ENCODE measurements at places on chromosomes 3 and 15. TPM values are rescaled to one million over a fixed set of nuclear protein-coding genes. Genes with fewer than 3 reads are reported as not detected.

- peak; percentile 63 for DNase-seq
Observed at GRCh38 chr15:78065284-78065872, 12.1 kb downstream of the TBC1D2B start.

DNA sequence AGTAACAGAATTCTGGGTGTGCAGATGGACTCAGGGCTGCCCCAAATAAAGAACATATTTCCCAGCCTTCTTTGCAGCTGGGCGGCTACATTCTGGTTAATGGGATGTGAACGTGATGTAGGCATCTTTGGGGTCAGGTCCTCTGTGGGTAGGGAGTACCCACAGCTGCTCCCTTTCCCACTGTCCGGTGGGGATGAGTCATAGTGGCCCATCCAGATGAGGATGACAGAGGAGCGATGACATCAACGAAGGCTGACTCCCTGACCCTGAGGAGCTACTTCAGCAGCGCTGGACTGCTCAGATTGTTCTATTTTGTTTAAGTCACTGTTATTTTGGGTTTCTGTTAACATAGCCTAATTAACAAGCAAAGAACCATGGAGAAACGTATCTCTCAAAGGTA lies 38.0 kb downstream of the SRPRB start:
- DNase-seq: no peak

GOLGA6D gene
- not detected for total RNA-seq

- DNase-seq: no peak
Observed at GRCh38 chr3:100123112-100123511, 8.8 kb upstream of the FILIP1L start.

- DNase-seq: no peak
Observed at GRCh38 chr3:39409514-39410136, 3.1 kb downstream of the RPSA start.

DNA sequence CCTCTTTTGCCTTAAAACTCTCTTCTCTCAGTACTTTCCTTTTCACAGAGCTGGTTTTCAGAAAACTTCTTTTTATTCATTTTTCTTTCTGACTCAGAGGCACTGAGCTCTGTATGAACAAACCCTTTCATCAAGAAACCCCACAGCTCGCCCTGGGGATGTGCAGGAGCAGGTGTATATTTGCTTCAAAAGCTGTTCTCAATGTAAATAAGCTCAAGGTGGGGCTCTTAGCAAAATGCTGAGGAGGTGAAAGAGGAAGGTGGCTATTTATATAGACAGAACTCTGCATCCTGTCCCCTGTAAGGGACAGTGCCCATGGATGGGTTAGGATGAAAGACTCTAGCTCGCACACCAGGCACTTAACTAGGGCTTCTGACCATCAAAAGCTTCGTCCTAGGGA lies 302.0 kb downstream of the WDR72 start:
- no peak for DNase-seq

- DNase-seq: no peak
Observed at GRCh38 chr3:16788440-16789056, 96.2 kb upstream of the PLCL2 start.

DNA sequence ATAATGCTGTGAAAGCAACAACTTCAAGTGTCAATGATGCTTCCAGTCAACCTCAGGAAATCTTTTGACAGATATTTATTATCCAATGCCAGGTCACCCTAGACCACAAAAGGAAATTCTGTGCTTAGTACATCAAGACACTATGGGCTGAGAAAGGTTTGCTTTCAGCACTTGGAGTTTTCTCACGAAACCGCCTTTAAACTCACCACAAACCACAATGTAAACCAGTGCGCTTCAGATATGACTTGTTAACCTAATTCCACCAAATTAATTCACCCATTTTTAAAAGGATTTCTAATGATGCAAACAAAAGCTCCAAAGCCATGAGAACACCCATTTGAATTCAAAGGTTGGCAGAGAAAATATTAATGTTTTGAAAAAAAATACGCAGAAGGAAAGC lies 292.9 kb upstream of the NR2F2 start:
- no peak for DNase-seq

MRPL47 gene
- 33.0 TPM for total RNA-seq

- DNase-seq: no peak
Observed at GRCh38 chr15:89164712-89165211, 56.6 kb downstream of the RLBP1 start.

SV2B gene
- 1.7 TPM for total RNA-seq

GRCh38 chr3:30643763-30644462 lies 37.5 kb downstream of the TGFBR2 start:
- DNase-seq: no peak

STARD9 gene
- 12.0 TPM for total RNA-seq

RHCG gene
- total RNA-seq: 0.24 TPM

WDR93 gene
- total RNA-seq: not detected

DNA sequence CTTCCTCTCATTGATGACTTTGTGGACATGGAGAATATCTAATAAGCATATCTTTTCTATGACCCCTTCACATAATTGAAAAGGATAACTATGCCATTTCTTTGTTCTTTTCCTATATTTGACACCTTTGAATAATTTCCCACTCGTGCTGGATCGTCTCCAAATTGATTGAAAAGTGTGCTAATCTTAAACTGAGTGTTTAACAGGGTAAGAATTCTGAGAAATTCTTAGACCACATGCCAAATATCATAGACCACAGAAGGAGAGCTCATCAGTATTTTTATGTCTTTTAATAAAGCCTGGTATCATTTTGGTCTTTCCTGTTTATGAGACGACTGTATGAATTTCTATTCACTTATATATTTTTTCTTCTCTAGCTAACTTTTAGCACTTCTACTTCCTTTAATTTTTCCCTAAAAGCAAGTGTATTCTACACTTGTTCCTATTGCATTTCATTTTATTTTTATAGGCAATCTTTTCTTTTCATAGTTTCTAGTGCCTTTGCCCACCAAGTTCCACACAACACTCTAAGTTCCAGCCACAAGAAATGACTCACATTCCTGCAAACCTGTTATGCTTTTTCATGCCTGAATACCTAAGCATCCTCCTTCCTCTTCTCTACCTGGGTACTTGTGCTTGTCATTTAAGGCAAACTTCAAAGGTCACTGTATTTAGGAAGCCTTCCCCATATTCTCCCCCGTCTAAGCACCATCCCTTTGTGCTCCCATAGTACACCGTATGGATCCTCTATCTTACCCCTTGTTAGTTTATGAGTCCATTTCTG lies 30.1 kb downstream of the KBTBD8 start:
- no peak for DNase-seq

- DNase-seq: no peak
Observed at GRCh38 chr15:51991141-51991540, 19.6 kb upstream of the LEO1 start.

DNA sequence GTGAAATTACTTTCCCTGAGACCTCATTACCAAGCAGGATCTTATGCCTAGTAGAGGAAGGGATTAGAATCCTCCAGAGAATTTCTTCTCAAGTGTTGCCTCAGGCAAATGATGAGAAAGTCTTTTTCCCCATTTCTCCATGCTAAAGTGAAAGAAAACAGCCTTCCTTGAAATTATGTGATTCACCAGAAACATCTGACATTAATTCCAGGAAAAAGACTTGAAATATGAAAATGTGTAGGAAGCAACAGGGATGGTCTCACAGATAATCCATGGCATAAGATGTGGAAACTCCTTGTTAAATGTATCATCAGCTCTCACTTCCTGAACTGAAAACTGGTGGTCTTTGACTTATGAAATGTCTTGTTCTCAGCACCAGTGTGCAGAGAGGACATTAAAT lies 17.9 kb upstream of the ABI3BP start:
- no peak for DNase-seq

- no peak for DNase-seq
Observed at GRCh38 chr3:16515885-16516420, 2.5 kb upstream of the RFTN1 start.

ZPLD1 gene
- total RNA-seq: not detected

EPHB1 gene
- total RNA-seq: 0.97 TPM

DNA sequence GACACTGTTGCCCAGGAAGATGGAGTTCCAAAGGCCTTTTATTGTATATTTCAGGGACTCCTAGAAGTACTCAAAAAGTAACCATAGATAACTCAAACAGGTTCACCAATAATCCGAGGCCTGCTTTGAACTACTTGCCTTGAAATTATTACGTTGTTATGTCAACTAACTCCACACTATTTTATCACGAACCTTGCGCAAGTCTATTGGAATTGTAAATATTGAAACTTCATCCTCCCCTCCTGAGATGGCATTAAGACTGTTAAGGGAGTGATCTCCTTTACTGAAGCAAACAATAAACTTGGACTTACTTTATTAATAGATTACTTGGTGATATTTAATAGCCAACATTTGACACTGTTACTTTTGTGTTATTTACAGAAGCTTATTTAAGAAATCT lies 199.6 kb upstream of the GADL1 start:
- no peak for DNase-seq

GRCh38 chr3:182947888-182948287 lies 32.5 kb downstream of the DCUN1D1 start:
- DNase-seq: no peak

EFCAB12 gene
- 0.72 TPM for total RNA-seq

GRCh38 chr15:67003586-67003985 lies 61.8 kb upstream of the SMAD3 start:
- DNase-seq: no peak

SLC25A36 gene
- total RNA-seq: 75.0 TPM

DNA sequence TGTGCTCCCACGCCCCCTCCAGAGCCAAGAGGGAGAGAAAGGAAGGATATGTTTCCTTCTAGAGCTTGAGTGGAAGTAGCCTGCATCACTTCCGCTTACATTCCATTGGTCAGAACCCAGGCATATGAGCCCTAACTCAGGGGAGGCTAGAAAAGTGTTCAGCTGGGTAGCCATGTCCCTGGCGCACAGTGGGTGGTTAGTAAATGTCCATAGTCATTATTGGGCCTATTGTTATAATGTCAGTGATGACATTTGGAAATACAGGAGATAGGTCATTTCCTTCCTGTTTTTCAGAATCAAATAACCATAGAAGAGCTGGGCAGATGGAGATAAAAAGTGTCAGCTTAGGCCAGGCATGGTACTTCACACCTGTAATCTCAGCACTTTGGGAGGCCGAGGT lies 27.3 kb downstream of the CD276 start:
- DNase-seq: no peak

TRH gene
- not detected for total RNA-seq

ITPKA gene
- total RNA-seq: 1.4 TPM

DNA sequence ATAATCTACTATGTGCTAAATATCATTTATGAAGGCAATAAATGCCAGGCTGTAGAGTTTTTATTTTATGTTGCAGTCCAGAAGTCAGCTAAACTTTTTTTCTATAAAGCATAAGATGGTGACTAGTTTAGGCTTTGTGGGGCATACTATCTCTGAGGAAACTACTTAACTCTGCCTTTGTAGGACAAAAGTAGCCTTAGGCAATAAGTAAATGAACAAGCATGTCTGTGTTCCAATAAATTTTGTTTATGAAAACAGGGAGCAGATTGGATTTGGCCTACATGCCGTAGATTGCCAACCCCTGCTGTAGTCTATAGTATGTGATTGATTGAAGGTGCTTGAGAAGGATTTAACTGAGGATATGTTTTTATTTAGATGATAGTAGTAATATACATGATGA lies 502.5 kb upstream of the NAALADL2 start:
- DNase-seq: no peak

GRCh38 chr15:66981771-66982170 lies 83.6 kb upstream of the SMAD3 start:
- no peak for DNase-seq

DNA sequence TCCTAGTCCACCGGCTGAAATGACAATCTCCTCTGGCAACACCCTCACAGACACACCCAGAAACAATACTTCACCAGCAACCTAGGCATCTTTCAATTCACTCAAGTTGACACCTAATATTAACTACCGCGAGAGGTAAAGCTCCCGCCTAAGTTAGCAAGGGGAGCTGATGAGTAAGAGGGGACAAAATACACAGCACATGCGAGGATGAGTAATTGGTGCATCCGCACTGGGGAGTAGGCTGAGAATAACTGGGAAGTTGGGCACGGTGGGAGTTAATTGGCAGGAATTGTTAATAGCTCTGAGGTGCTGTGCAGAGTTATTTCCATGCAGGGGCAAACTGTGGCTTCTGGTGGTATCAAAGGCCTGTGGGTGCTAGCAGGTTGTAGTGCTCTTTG lies 14.5 kb upstream of the PLD1 start:
- DNase-seq: no peak

GRCh38 chr15:101026656-101027272 lies 107.6 kb downstream of the LRRK1 start:
- DNase-seq: peak; percentile 73

- DNase-seq: peak; percentile 68
Observed at GRCh38 chr3:157175691-157176507, 16.0 kb upstream of the CCNL1 start.

GRCh38 chr3:62797132-62797531 lies 78.1 kb downstream of the CADPS start:
- no peak for DNase-seq

SH3GL3 gene
- 1.2 TPM for total RNA-seq

- DNase-seq: no peak
Observed at GRCh38 chr3:149473357-149474249, 894 bp upstream of the TM4SF4 start.

GRCh38 chr3:15283702-15284101 lies 48.7 kb downstream of the SH3BP5 start:
- DNase-seq: no peak

PLA1A gene
- total RNA-seq: 7.5 TPM

GRCh38 chr3:136109499-136109898 lies 86.6 kb downstream of the MSL2 start:
- DNase-seq: no peak

CPN2 gene
- not detected for total RNA-seq

DNA sequence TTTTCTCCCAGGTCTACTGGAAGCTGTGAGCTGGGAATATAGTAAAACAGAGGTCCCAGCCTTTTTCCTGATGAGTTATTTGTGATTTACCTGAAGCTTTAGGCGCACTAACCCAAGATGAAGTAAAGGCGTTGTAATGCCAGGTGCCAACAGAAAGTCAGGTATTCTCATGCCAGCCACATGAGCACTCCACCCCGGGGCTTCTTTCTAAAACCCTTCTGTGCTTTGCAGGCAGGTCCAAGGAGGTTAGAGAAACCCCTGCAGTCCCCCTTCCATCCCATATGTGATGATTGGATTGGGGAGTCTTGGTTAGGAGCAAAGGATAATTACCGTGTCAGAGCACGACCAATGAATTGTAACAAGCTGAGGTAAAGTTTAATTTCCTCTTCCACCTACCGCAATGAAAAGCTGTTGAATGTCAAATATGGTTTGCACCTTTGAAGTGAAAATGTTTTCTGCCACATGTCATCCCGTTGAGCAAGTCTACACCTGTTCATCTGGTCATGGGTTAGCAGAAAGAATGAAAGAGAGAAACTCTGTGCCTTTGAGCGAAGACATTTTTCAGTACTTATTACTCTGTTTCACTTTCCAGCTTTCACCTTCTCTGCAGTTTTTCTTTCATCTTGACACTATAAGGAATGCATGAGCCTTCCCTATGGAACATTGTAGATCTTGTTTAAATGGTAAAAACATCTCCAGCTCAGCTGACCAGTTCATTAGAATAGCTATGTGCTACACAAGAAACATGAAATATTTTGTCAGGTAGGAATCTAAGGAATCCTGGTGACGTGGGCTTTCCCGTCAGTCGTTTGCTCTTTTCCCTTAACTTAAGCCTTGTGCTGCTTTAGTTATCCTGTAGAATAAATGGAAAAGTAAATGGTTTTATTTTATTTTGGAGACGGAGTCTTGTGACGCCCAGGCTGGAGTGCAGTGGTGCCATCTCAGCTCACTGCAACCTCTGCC lies 204.6 kb upstream of the IL12A start:
- no peak for DNase-seq

GRCh38 chr15:101697488-101697887 lies 26.8 kb downstream of the TARS3 start:
- no peak for DNase-seq

KCNMB2 gene
- total RNA-seq: 5.1 TPM

IL17RD gene
- 2.8 TPM for total RNA-seq

All from right cardiac atrium (tissue), 5 donors.